M059J (cell line): ENCODE measurements at places on chromosomes 2 and 18. TPM values are rescaled to one million over a fixed set of nuclear protein-coding genes. Genes with fewer than 3 reads are reported as not detected.

KCNJ13 gene
- not detected in 2 replicates for total RNA-seq

PAIP2B gene
- total RNA-seq: 0.52 and 0.81 TPM in 2 replicates

EHD3 gene
- total RNA-seq: 9.8 and 19.2 TPM in 2 replicates

NLRC4 gene
- total RNA-seq: not detected in 2 replicates

ALLC gene
- total RNA-seq: not detected in 2 replicates

CD8B2 gene
- total RNA-seq: 0.10 TPM in 1 of 2 replicates, not detected in the other

CROCC2 gene
- total RNA-seq: not detected in 2 replicates

C2orf76 gene
- total RNA-seq: 5.7 and 11.2 TPM in 2 replicates

TACR1 gene
- 0.22 and 0.25 TPM in 2 replicates for total RNA-seq

SPHKAP gene
- total RNA-seq: not detected in 2 replicates

GRCh38 chr2:56985609-56986008 is 801.8 kb downstream of the CCDC85A start:
- peak; percentile 1 for DNase-seq

DNA sequence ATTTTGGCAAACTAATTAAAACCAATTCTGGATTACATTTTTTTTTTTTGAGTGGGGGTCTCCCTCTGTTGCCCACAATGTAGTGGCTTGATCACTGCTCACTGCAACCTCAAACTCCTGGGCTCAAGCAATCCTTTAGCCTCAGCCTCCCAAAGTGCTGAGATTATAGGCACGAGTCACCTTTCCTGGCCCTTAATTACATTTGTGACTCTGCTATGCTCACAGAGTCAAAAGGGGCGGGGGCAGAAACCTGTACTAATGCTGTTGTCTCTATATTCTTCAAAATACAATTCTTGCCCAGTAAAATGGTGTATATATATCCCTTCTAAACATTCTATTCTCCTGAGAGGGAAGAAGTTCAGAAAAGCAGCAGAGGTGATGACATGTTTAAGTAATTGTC is 23.2 kb downstream of the PRKD3 start:
- peak; percentile 60 for DNase-seq

- DNase-seq: no peak
Observed at GRCh38 chr2:44937688-44938240, 3.7 kb upstream of the SIX3 start.

DNA sequence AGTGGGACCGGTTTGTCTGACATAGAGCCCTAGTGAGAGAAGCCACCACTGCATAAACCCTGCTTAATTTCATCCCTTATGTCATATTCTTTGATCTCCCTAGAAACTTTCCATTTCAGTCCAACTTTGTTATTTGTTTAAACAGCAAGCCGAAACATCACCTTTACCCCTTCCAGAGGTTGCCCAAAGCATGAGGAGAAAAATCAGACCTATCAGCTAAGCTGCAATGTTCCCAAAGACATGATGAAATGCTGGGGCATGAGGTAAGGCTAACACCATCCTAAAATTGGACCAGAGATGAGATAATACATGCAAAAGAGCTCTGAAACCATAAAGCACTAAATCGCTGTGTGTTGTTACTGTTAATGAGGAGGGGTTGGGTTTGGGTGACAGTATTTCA is 447.9 kb upstream of the ACVR2A start:
- DNase-seq: no peak

GRCh38 chr2:95063086-95063958 is 37.8 kb downstream of the MAL start:
- DNase-seq: no peak

- DNase-seq: no peak
Observed at GRCh38 chr18:37222999-37223378, 342.6 kb downstream of the CELF4 start.

DNA sequence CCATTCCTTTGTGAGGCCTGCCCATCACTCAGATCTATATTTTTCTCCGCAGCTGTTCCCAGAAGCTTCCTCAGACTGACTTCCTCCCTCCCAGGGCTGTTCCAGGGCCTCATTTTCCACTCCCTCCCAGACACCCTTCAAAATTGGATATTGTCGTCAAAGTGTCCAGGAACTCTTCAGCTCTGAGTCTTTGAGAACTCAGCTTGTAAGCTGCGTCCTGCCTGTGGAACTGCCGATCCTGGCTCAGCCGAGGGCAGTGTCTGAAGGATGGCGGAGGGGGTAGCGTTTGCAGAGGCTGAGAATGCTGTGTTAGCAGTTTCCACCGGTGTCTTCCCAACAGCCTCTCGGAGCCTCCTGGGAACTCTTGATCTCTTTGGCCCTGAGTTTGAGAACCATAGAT is 27.1 kb downstream of the NCK2 start:
- no peak for DNase-seq

DNA sequence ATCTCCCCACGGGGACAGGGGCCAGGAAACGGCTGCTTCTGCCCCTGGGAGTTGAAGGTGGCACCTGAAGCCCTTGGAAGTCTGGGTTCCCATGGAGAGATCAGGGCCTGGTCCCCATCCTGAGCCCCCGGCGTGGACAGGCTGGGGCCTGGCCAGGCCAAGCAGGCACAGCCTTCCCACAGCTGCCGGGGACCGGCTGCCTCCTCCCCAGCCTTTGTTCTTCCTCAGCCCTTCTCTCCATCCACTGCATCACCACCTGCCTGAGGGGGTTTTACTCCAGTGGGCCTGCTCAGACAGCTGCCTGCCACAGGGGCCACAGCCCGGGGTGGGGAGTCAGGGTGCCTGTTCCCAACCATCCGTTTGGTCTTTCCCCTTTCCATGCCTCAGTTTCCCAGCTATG is 187.7 kb downstream of the INHBB start:
- DNase-seq: no peak

DNA sequence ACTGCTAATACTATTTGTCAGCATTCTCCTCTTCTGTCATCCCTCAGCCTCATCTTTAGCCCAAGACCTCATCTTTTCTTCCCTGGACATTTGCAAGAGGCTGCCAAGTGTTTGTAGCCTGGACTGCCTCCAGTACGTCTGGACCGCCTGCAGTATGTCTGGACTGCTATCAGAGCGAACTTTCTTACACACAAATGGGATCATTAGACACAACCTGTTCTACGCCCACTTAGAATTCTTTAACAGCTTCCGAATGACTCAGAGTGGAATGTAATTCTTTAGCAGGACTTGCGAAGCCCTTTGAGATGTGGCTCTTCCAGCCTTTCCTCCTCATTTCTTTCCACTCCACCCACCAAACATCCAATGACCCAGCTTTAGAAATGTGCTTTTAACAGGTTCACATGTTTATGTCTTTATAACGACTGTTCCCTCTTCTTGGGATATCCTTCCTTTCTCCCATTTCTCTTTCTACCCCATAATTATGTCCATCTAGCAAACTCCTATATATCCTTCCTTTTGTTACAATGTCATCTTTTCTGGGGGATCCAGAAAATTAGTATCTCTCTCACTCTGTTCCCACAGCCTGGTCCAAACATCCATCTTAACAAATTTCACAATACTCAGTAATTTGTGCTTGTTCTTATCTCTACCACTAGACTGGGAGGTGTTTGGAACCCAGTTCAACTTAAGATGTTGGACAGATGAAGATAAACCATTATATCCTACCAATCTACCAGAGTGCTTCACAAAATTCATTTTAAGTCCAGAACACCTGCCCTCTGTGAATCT is 171.3 kb upstream of the PGAP1 start:
- DNase-seq: no peak

GRCh38 chr18:59453468-59453961 is 94.5 kb upstream of the LMAN1 start:
- DNase-seq: no peak
